PC-9 (cell line): ENCODE measurements at places on chromosomes 12 and 14.

DNA sequence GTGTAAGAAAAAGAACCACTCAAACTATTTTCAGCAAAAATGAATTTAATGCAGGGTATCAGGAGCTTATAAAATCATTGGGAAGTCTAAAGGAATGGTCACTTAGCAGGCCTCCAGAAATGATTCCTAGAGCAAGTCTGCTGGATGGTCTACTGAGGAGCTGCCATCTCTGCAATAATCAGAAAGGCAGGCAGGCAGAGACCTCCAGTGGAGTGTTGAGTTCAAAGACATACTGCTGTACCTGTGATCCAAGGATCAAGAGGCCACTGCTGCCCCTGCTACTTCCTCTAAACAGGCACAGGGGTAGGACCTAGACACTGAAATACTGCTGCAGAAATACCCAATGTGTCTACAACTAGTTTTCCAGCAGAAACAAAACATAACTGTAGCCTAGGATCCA is 14.5 kb upstream of the KICS2 start:
- no peak for DNase-seq

DNA sequence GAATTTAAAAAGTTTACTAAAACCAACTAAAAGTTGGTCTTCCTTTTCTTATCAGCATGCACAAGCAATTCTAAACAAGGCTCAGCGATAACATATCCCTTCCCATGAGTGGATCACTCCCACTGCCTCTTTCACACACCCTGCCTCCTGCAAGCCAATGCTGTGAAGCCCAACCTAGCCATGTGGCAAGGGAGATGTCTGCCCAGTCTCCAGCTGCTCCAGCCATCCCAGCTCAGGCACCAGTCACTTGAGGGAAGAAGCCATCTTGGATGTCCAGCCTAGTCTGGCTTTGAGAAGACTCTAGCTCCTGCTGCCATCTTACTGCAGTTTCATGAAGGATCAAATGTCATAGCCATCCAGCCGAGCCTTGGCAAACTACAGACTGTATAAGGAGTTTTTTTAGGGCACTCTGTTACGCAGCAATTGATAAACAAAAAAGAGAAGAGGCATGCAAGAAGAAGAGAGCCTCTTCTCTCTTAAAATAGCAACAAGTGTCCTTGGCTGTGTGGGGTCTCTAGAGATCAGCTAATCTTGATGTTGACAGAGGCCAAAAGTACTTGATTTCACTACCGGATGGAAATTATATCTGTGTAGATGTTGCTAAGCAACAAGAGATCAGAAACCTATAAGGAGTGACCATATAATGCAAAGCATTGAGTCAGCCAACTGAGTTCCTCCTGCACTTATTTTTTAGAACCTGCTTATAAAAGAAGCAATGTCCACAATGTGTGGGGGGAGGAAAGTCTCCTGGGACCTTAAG is 108.9 kb downstream of the PTCSC3 start:
- DNase-seq: no peak

DNA sequence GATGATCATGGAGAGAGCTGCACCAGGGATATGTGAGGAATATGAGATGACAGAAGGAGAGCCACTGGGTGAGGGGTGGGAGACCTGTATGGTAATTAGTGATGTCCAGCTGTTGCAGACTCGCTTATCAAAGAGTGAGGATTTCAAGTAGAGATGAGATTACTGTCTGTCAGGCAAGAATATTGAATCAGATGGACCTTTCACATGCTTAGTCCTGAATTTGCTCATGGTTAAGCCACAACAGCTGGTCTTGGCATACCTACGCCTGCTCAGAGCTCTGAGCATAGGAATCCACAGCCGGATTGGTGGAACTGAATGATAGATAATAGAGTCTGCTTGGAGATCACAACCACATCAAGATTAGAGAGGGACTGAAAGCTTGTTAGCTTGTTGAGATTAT is 115.2 kb upstream of the ARHGAP5 start:
- no peak for DNase-seq

GRCh38 chr12:116434155-116435011 is 124.8 kb upstream of the MAP1LC3B2 start:
- DNase-seq: peak; percentile 94

DNA sequence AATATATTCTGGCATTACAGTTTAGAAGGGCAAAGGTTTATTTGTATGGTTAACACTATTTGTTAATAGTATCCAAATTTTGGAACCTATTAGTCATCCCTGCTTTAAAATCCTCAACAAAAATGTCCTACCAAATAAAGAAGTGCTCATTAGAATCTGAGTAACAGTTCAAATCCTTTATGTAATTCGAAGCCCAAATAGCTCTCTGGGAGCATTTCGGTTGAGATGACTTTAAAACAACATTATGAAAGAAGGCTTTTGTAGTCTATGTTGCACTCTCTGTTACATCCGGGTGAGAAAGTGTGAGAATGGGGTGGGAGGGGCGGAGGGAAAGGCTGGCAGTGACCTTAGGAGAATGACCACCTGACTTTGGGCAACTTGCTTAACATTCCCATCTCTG is 59.7 kb downstream of the SLC38A1 start:
- peak; percentile 49 for DNase-seq

DNA sequence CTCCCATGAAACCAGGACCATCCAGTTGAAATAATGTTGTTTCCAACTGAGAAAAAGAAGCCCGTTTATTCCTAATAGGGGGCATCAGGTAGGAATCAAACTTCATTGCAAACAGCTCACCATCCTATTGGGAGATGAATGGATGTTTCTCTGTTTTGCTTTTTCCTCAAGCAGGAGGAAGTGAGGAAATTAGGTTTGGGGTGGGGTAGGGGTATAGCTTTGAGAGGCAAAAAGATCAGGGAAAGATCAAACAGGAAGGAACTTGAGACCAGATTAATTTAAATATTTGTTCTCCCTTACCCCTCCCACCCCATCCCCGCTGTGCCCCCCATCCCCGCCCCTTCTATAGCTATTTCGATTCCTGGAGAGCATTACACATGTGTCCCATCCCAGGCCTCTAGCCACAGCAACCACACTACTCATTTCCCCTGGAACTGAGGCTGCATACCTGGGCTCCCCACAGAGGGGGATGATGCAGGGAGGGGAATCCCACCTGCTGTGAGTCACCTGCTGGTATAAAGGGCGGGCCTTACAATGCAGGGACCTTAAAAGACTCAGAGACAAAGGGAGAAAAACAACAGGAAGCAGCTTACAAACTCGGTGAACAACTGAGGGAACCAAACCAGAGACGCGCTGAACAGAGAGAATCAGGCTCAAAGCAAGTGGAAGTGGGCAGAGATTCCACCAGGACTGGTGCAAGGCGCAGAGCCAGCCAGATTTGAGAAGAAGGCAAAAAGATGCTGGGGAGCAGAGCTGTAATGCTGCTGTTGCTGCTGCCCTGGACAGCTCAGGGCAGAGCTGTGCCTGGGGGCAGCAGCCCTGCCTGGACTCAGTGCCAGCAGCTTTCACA is at the start of gene IL23A:
IL23A (plus strand) TSS at position 577 of the 850 bp plus-strand sequence; CDS start at position 738, 161 bp downstream.
- DNase-seq: peak; percentile 71

DNA sequence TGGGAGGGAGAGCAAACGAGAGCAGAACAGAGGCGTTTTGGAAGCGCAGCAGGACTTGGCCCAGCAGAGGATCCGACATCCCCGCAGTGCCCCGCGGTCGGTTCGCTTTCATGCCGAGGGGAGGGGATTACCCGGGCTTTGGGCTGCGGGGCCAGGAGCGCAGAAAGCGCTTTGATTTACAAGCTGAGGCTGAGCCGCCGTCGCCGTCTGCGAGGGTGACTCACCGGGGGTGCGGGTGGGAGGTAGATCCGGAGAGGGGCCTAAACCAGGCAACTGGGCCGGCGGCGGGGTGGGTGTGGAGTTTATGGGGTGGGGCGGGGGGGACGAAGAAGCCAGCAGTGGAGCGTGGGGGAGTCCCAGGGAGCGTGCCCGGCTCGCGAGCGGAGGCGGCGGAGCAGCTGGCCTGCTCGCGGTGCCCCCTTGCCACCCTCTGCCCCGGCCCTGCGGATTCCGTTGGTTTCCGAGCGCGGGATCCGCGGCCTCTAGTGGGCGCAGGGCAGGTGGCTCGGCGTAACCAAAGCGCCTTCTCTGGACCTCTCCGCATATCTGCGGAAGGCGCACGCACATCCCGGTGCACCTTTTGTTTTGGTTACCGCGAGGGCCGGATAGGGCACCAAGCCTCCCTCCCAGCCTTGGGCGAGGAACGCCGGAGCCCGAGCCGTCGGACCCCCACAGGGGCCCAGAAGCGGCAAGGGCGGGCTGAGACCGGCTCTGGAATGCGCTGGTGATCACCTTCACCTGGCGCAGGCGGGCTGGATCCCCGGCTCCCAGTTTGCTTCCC is 2.6 kb downstream of the SIX4 start:
- DNase-seq: peak; percentile 69
